ENCODE measurements at places on chromosomes 5 and 9.

GRCh38 chr5:76145945-76146344 is 62.8 kb downstream of the SV2C start:
- no peak for DNase-seq

GRCh38 chr5:65721720-65722574 is at the start of the genes NLN and SGTB:
Gene NLN (plus strand): TSS chr5:65722205. CDS start chr5:65722374, 169 bp downstream.
Gene SGTB (minus strand): TSS chr5:65722109. CDS start chr5:65720807, 1,302 bp downstream.
- peak; percentile 83 for DNase-seq

DNA sequence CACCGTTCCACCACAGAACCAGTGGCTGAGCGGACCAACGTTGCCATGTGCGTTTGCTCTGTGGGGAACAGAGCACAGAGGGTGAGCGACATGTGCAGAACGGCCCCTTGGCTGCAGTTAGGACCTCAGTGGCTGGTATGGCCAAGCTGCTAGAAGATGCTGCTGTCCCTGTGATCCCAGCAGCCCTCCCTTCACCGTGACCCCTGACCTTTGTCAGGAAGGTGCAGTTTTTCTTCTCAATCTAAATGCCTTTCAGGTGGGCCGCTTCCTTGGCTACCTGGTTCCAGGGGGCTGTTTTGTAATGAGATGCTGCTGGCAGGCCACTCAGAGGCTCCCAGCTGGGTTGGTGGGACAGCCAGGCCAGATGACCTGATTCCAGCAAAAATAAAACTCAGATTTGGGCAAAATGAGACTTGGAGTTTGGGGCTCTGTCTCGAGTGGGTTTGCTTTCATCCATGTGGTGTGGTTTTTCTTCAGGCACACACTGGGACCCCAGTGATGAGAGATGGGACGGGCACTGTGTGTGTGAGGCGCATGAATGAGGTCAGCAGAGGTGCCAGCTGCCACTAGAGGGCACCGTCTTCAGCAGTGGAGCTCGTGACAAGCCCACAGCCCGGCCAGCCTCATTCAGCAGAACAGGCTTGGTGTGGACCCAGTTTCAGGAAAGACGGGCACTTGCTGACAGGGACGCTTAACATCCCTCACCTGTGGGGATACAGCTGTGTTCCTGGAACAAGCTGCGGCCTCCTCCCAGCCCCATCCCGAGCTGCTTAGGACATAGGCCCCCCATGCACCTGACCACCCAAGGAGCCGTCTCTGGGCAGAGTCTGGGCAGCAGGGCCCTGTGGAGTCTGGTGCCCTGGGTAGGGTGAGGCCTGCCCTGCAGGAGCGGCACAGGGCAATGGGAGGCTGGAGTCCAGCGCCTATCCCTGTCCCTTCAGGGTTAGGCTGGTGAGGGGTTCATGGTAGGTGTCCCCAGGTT is 4.1 kb downstream of the MRPS2 start:
- DNase-seq = peak; percentile 60

- no peak for DNase-seq
These were observed 302.6 kb downstream of the ENC1 start for GRCh38 chr5:74337984-74338310.

- no peak for DNase-seq
These were observed 18.3 kb upstream of the LPAR1 start for GRCh38 chr9:111056538-111056937.

DNA sequence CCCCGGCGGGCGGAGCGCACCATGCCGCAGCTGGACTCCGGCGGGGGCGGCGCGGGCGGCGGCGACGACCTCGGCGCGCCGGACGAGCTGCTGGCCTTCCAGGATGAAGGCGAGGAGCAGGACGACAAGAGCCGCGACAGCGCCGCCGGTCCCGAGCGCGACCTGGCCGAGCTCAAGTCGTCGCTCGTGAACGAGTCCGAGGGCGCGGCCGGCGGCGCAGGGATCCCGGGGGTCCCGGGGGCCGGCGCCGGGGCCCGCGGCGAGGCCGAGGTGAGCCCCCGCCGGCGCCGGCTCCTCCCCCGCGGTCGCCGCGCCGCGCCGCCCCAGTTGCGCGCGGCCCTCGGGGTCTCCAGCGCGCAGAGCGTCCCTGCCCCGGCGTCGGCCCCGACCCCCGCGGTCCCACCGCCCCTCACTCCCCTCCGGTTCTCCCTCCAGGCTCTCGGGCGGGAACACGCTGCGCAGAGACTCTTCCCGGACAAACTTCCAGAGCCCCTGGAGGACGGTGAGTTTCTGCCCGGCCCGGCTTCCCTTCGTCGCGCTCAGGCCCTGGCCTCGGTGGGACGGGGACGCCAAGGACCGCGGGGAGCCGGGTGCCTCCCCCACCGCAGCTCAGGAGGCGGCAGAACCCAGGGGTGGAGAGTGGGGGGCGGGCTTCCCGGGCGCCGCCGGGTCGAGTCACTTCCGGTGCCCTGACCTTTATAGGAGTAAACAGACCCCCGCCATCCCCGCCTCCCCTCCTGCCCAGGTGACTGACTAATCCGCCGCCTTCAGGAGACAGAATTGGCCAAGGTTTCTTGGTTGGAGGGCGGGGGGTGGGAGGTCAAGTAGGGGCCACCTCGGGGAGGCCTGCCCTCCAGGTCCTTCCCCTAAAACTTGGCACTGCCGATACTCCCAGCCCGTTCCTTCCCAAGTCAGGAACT is 665 bp downstream of the TCF7 start:
- peak; percentile 44 for DNase-seq

DNA sequence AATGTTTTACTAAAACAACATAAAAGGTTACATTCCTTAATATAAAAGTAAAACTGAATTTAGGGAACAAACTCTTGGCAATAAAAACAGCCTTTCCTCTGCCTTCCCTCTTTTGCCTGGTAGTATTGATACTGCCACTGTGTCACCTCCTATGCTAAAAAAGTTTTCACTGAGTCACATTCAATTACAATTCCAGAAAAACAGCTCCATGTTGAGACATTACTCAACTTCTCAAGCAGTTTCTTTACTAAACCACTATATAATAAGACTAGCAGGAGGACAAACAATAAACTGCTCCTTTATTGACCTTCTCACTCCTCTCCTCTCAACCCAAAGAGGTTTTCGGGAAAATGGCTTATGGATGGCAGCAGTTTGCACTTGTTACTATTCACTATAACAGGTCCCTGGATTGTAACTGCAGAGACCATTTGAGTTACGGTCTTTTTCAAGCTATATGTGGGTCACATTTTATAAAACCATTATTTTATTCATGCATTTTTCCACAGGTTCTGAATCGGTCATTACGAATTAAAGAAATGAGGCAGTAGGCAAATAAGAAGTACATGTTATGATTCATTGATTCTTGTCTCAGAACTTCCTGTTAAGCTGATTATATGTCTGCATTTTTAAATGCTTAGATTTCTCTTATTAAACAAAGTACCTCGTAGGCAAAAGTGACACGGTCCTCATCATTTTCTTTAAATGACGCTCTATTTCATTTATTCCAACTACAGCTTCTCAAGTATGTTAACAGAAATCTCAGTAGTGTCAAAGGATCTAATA is 2.1 kb downstream of the ZDHHC21 start:
- DNase-seq = no peak
